Omental fat pad (tissue), 4 donors: ENCODE measurements at places on chromosomes 2 and 18. TPM values are rescaled to one million over a fixed set of nuclear protein-coding genes. Genes with fewer than 3 reads are reported as not detected.

Gene BIN1
- 70.4 TPM for total RNA-seq

Gene GRB14
- total RNA-seq: 5.3 TPM

Gene UCN
- total RNA-seq: 4.9 TPM

Gene EGR4
- not detected for total RNA-seq

Gene DHRS9
- total RNA-seq: 3.0 TPM

Gene PIKFYVE
- 39.2 TPM for total RNA-seq

Gene ARHGAP25
- total RNA-seq: 8.4 TPM

Gene SULT1C3
- not detected for total RNA-seq

Gene MYOM1
- total RNA-seq: 2.6 TPM

Gene TRPM8
- not detected for total RNA-seq

Gene TXNDC2
- total RNA-seq: not detected
